ENCODE measurements at places on chromosomes 13 and 19.

GRCh38 chr13:93220073-93220472 is 6.5 kb upstream of the GPC6 start:
- no peak for DNase-seq

GRCh38 chr19:28968721-28969120 is 244.2 kb downstream of the UQCRFS1 start:
- no peak for DNase-seq

DNA sequence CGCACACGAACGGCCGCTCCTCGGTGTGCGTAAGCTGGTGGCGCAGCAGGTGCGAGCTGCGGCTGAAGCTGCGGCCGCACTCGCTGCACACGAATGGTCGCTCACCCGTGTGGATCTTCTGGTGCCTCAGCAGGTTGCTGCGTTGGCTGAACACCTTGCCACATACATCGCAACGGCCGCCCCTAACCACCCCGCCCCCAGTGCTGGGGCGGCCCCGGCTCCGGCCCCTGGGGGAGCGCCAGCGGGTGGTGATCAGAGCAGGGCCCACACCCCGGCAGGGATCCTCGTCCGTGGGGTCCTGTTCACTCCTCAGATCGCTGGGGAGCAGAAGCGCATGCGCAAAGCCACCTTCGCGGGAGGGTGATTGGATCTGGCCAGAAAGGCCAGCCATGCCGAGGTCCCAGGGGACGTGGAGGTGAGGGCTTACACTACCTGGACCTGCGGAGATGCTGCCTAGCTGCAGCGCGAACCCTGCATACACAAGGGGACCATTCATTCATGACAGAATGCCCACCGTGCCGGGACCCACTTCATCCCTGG is 4.7 kb upstream of the UBE2M start:
- DNase-seq = no peak

- no peak for DNase-seq
These were observed 18.7 kb upstream of the QTRT1 start for GRCh38 chr19:10682397-10683063.

- DNase-seq = no peak
These were observed 1.2 kb downstream of the CTXN1 start for GRCh38 chr19:7924651-7925170.

DNA sequence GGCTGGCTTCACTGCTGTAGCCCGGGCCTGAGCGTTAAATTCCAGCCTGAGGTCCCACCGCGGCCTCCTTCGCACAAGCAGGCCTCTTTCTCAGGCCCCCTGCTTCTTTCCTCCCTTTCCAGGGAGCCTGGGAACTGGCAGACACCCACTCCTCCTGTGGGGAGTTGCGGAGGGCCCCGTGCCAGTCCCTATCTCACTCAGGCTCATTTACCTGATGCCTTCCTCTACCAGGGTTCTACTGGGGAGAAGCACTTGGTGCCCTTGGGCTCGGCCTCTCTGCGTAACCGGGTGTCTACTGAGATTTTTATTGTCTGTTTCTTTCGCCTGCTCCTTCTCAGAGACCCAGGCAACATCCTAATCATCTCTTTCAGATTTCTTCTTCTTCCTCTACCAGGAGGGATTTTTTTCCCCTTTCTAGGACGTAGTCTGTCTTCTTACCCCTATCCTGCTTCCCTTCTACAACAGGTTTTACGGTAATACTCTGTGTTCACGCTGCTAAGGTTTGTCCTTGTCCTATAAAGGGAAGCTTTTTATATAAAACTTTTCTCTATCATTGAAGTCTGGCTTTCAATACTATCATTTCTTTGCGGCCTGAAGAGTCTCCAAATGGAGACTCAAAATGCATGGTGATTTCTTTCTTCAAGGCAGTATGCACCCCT is 135.4 kb upstream of the GPR12 start:
- DNase-seq = no peak

DNA sequence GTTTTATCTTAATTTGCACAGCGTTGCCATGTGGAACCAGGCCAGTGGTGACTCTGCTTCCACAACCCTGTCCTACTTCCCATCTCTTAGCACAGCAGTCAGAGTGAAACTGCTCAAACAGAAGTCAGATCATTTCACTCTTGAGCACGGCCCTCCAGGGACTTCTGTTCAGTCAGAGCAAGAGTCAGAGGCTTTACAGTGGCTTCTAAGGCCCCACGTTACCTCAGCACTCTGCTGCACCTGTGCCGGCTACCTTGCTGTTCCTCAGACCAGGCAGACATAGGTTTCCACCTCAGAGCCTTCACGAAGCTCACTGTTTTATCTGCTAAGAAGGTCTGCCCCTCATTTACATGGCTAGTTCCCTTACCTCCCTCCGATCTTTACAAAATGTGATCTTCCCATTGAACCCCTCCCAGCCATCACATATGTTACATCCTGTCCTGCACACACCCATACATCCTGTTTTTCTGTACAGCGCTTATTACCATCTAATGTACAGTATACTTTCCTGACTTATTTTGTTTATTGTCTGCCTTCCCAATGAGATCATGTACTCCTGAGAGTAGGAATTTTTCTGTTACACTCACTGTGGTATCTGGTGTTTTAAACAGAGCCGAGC is 41.6 kb downstream of the TM9SF2 start:
- no peak for DNase-seq

GRCh38 chr19:16581971-16582343 is 9.7 kb upstream of the SLC35E1 start:
- no peak for DNase-seq

- DNase-seq = no peak
These were observed 4.7 kb upstream of the SIGLEC14 start for GRCh38 chr19:51651216-51651846.

DNA sequence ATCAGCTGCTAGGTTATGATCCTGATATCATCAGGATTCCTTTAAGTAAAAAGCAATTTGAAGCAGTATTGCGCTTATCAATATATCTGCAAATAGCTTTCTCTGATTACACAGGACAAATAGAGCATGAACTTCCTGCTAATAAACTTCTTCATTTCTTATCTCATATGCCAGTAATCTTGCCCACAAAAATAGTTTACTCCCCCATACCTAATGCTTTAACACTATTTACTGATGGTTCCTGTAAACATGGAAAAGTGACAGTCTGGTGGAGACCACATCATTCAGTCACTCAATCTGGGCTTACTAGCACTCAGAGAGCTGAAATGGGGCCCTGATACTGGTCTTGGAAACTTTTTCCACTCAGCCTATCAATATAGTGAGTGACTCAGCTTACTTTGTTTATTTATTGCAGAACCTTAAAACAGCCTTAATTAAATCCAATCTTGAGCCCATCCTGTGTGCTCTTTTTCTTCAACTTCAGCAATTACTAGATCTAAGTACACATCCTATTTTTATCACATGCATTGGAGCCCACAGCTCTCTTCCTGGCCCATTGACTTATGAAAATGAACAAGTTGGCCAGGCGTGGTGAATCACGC is 1464.3 kb downstream of the UQCRFS1 start:
- no peak for DNase-seq

- no peak for DNase-seq
These were observed 1236.8 kb upstream of the SPRY2 start for GRCh38 chr13:81577601-81578195.

DNA sequence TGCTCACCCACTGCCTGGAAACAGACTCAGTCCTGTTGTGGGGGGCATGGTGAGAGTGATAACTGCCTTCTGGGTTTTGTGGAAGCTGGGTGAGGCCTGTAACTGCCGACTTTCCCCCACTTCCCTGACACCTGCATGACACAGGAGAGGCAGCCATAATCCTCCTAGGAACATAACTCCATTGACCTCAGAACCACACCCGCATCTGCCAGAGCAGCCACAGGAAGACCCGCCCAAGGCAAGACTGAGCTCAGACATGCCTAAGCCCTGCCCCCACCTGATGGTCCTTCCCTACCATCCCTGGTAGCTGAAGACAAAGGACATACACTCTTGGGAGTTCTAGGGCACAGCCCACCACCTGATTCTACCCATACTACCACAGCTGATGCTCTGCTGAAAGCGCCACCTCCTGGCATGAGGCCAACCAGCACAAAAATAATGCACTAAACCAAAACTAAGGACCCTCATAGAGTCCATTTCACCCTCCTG is 326.7 kb downstream of the RBM26 start:
- no peak for DNase-seq

GRCh38 chr13:92225861-92226260 is 827.4 kb downstream of the GPC5 start:
- no peak for DNase-seq

DNA sequence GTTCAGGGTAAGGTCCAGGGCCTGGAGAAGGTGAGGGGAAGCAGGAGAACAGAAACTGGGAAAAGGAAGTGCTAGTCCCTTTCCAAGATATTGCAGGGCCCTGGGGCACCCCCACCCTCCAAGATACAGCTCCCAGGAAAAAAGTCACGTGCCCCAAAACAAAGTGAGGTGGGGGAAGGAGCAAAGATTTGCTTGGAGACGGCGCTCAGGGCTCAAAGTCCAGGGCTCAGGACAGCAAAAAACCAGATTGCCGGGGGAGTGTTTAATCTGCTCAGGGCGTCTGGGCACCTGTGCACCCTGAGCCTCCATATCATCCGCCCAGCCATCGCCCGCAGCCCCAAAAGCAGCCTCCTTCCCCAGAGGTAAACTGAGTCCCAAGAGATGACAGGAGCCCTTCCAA is 6.3 kb downstream of the SMIM24 start:
- no peak for DNase-seq

- DNase-seq = no peak
These were observed at the start of gene FARP1 for GRCh38 chr13:98142380-98143156. Gene FARP1 (plus strand): TSS chr13:98143094. CDS start chr13:98213243, 70,149 bp downstream.

- DNase-seq = no peak
These were observed 110.9 kb downstream of the IER2 start for GRCh38 chr19:13260883-13261653.

Data from stimulated activated CD4-positive, alpha-beta T cell treated with anti-CD3 and anti-CD28 coated beads, TNF-alpha, amount 100 ng/mL, for 1 hour (primary cell).